ENCODE measurements at places on chromosomes 3 and 15.
A peak's percentile ranks its signal among the peaks of the same experiment; 100 is the strongest.

DNA sequence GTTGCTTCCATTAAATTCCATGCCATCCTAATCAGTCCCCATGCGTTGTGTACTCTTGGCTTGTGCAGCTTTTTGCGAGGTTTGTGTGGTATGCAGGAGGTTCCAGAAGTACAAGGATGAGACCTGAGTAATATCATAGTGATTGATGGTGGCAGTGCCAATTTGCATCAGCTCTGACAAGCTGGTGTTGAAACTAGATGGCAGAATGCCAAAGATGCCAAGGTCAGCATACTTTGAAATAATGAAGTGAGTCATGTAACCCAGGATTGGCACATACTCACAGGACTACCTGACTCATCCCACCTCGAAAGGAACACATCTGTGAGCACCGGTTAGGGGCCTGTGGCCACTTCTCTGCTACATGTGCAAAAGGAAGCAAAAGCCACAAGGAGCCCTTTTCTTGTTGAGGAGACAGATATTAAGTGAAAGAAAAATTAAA, 14.3 kb downstream of the KAT2B start:
- DNase-seq, result peak; percentile 34

DNA sequence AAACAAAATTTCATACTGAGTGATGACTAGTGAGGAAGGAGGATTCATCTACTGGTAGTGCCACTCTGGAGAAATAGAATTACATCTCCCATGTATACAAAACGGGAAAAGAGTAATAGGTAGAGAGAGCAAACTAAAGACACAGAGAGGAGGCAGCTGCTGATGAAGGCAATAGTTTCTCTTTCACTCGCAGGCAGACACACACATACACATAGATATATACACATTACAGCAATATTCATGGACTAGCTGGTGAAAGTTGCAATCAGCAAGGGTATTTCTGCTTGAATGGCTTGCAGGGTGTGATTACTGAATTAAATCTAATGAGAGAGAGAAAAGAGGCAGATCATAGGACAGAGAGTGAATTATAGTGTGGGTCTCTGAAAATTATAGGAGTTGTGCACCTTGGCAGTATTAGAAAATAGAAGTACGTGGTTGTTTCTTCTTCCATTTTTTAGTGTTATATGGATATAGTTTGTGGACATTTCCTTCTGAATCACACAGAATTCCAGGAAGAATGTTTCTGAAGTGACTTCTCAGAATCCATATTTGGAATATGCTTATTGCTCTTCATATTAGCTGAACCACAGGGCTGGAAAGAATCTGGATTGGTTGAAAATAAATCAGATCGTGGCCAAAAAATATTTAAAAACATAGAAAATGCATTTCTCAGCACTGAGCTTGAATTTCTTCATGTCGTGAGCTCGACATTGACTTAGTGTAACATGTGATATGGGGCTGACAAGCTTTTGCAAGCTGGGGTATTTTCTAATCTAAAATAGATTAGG, 991.2 kb downstream of the TUSC7 start:
- DNase-seq, result no peak

GRCh38 chr3:65659396-65659795, 379.3 kb downstream of the MAGI1 start:
- DNase-seq, result no peak

- DNase-seq, result no peak
These were observed 235.9 kb downstream of the GAP43 start for GRCh38 chr3:115859002-115859807.

DNA sequence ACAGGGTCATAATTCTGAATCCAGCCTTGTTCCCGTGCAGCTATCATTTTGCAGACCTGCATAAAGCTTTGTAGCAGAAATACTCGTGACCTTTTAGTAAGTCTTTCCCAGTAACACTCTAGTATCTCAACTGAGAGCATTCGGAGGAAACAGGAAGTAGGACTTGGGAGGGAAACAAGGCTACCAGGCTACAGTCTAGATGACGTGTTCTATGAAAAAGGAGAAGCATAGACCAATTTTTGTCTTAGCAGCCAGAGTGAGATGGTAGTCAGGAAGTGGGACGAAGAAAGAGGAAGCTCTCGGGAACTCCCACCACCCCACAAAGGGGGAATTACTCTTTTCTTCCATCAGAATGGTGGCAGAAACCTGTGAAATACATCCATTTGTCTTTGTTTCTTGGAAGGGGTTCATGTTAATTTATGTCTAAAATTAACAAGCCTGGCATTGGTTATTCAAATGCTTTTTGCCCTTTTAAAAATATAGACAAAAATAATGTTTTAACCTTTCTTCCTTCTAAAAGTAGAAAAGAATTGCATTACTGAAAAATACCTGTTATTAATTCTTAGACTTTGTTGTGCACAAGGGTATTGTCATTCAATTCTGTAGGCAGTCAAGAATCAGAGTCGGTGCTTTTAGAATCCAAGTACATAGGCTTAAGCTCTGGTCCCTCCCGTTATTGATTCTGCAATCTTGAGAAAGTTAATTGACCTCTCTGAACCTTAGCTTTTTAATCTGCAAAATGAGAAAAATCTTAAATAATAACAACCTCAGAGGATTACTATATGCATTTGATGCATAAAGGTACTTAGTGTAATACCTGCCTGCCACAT, 1.6 kb upstream of the SUCNR1 start:
- no peak for DNase-seq

DNA sequence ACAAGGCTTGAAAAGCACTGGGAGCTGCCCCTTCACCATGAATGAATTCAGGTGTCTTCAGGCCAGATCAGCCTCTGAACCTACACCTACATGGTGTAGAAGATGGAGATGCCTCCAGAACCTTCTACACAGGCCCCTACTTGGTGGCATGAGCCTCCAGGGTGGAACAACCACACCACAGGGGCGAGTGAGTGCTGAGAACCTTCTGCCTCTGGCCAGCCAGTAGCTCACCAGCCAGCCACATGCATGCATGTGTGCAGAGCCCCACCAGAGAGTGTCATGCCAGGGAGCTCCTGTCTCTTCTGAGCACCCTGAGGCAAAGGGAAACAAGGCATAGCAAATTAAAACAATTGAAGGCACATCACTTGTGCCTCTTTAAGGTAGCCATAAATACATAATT, 161.8 kb upstream of the TOPAZ1 start:
- DNase-seq, result no peak

GRCh38 chr3:195544634-195545033, 1.5 kb upstream of the PPP1R2 start:
- DNase-seq, result no peak

GRCh38 chr15:40118473-40118872, 9.8 kb upstream of the BMF start:
- DNase-seq, result no peak

DNA sequence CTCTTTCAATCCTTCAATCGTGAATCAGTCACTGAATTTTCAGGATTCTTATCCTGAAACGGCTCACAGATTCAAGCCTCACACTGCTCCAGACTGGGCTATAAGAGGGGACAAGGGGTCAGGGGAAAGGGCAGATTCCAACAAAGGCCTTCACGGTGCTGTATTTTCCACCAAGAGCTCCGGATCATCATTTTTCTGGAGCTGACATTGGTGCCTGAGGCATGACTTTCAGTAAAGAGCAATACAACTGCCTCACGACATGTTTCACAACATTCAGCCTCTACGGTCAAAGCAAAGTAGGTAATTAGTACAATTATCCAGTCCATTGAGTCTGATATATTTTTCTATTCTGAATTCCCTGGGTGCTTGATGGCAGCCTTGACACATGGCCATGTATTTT, 185.0 kb upstream of the PRICKLE2 start:
- no peak for DNase-seq

DNA sequence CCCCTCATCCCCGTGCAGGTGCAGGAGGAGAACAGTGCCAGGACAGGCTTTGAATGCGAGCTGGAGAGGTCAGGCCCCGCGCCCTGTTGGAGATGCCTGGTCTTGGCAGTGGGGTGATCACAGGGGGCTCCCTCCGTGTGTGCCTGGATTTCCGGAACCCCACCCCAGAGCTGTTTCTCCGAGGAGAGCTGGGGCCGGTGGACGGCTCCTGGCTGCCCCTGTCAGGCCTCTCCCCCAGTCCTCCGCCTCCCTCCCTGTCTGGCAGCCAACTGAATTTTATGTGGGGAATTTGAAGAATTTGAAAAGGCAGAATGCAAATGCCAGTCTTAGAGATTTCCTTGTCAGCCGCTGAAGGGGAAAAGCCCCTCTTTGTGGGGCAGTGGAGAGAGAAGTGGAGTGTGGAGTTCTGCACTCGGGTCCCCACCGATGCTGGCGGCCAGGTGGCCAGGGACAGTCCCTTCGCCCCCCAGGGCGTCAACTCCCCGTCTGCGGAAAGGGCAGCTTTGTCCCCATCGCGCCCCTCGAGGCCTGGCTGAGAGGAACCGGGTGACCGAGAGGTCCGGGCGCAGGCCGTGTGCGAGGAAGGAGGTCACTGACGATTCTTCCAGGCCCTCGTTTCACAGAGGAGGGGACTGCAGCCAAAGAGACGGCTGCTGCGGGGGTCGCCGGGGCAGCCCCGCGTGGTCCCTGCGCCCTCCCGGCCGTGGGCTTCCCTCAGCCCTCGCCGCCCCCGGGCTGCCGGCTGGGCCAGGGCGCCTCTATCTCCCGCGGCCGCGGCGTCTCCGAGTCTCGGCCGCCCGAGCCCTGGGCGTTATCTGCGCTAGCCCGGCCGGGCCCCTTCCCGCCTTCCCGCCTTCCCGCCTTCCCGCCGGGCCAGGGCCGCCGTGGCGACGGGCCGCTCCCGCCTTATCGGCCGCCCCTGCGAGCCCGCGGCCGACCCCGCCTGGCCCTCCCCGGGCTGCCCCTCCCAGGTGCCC, 56.0 kb upstream of the LCTL start:
- no peak for DNase-seq
